ENCODE measurements at places on chromosomes 12 and 14.
A peak's percentile ranks its signal among the peaks of the same experiment; 100 is the strongest.

- no peak for DNase-seq
Measured at GRCh38 chr12:31736472-31736871, 7.7 kb upstream of the AMN1 start.

GRCh38 chr14:64971943-64972791, at the start of gene RAB15:
RAB15 (minus strand) TSS chr14:64972336; CDS start chr14:64972076, 260 bp downstream.
- peak; percentile 46 for DNase-seq

GRCh38 chr12:108884116-108885012, 4.5 kb downstream of the DAO start:
- DNase-seq, result peak; percentile 61

DNA sequence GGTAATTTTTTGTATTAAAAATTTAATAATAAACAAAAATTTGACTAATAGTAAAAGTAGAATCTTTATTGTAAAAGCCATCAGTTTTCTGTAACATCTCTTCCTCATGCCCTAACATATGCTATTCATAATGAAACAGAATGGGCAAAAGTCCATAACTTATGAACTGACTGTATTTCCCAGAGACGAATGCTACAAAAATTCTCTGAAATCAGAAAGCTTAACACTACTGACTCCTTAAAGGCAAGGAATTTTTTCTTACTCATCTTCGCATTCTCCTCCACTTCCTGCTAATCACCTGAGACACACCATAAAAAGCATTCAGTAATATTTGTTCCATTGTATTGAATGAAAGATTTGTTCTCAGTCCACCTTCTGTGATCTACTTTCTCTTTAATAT, 17.6 kb downstream of the MON2 start:
- no peak for DNase-seq

DNA sequence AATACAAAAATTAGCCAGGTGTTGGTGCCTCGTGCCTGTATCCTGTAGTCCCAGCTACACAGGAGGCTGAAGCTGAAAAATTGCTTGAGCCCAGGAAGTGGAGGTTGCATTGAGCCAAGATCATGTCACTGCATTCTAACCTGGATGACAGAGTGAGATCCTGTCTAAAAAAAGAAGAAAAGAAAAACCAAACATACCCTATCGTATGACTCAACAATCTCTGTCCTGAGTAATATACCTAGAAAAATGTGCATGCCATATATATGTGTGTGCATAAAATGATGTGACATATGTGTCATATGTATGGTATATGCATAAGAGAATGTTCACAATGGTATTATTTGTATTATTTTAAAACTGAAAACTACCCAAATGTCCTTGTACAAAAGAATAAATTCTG, 261.5 kb upstream of the CLEC14A start:
- DNase-seq, result no peak

DNA sequence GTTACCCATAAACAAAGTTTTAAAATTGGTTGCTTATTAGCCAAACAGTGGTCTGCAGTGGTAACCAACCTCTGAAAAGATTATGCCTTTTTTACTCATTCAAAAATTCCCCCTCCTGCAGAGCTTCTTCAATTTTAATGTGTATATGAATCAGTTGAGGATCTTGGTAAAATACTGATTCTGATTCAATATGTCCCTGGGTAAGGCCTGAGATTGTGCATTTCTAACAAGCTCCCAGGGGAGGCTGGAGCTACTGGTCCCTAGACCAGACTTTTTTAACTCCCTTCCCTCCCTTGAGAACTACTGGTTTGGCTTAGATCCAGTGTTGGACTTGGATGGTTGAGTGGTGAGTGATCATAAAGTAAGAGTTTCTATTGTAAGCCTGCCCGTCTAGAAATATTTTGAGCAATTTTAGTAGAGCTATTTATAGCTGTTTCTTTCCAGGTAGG, 90.2 kb downstream of the FUT8 start:
- DNase-seq, result peak; percentile 51

- DNase-seq, result no peak
Measured at GRCh38 chr14:94470311-94470710, 5.7 kb downstream of the SERPINA9 start.

- DNase-seq, result no peak
Measured at GRCh38 chr14:98623788-98624415, 648.1 kb downstream of the BCL11B start.

GRCh38 chr12:69094606-69095216, 144.7 kb upstream of the CPSF6 start:
- no peak for DNase-seq

DNA sequence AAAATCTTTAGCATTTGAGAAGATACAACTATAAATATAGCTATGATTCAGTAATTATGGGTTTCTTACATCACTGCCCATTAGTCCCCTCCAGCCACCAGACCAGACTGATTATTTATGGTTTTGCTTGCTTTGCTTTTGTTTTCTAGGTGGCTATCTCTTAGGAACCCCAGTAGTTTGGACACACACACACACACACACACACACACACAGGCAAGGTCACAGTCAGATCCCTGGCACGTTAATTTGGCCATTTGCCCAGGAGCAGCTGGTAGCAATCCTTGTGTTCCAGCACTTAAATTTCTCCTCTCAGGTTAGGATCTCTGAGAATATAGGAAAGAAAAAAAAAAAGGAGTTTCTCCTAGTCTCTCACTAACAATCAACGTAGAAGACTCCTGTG, 90.2 kb upstream of the RESF1 start:
- peak; percentile 63 for DNase-seq

DNA sequence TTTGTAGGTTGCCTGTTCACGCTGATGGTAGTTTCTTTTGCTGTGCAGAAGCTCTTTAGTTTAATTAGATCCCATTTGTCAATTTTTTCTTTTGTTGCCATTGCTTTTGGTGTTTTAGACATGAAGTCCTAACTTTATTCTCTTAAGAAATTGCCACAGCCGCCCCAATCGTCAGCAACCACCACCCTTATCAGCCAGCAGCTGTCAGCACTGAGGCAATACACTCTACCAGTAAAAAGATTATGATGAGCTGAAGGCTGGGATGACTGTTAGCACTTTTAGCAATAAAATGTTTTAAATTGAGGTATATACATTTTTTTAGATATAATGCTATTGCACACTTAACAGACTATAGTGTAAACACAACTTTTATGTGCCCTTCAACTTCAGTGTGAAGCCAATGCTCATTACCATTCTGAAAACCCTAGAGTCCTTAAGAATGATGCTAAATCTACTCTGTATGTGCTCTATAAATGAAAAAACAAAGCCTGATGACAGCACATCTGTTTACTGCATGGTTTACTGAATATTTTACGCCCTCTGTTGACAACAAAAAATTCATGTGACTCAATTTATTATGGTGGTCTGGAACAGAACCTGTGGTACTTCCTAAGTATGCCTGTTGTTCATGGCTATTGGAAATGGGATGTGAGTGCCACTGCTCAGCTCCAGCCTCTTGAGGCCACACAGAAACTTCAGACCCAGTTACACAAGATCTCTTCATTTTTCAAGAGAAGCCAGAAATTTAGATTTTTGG, 197.4 kb downstream of the DUSP6 start:
- DNase-seq, result no peak

DNA sequence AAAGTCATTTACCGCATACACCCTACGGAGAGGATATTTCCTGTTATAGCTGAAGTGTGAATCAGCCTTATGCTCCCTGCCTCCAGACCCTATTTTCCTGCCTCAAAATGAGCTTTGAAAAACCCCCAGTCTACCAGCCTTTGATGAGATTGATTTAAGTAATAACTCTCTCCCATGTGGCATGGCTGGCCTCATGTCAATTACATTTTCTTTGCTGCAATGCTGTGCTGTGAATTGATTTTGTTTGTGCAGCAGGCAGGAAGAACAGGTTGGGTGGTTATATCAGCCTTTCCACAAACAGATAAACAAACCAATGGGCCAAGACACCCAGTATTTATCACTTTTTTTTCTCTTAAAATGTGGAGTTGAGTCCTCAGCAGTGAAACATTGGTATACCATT, 1105.5 kb upstream of the TMEM132C start:
- DNase-seq, result no peak

- DNase-seq, result peak; percentile 2
Measured at GRCh38 chr14:32657081-32657480, 281.6 kb upstream of the NPAS3 start.

- no peak for DNase-seq
Measured at GRCh38 chr12:88600272-88600671, 20.0 kb upstream of the KITLG start.

- DNase-seq, result no peak
Measured at GRCh38 chr12:64903479-64904152, 79.2 kb downstream of the TBC1D30 start.

- no peak for DNase-seq
Measured at GRCh38 chr12:68374307-68374982, 42.3 kb upstream of the MDM1 start.

DNA sequence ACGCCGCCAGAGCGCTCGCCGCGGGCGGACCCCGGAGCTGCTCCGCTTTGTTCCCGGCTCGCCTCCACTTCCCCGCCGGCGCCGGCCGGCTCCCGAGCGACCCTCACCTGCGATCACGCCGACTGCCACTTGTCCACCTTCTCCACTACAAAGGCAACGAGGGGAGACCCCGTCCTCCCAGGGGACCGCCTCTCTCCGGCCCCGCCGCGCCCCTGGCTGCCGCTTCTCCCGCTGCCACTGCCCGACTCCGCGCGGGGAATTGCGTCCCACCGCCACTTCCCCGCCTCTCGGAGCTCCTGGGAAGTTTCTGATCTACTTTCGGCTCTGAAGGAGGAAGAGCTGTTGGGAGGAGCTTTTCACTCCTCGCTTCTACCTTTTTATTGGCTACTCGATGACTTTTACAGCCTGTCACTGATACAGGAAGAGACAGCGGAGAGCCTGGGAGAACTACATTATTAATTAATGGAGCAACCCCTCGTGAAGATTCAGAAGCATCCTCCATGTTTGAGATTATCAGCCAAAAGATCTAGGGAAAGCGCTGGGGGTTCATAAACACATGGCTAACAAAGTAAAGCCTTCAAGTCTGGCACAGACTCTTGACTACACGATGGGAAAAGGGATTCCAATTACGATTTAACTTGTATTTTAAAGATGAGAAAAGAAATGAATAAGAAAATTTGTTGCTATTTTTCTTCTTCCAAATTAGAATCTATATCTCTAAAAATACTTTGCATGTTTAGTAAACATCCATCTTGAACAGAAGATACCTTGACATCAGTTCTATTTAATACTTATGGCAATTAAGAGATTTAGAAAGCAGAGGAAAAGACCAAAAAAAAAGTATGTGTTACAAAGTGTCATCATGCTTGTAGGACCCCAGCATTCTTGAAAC, at the start of gene BAZ1A:
BAZ1A (minus strand) TSS at position 330 of the 892 bp plus-strand sequence. CDS start 756 bp downstream, outside the sequence.
- DNase-seq, result peak; percentile 79

- no peak for DNase-seq
Measured at GRCh38 chr12:109173443-109174240, 57.3 kb downstream of the ACACB start.

GRCh38 chr14:77848031-77848430, 48.1 kb downstream of the ADCK1 start:
- DNase-seq, result no peak

DNA sequence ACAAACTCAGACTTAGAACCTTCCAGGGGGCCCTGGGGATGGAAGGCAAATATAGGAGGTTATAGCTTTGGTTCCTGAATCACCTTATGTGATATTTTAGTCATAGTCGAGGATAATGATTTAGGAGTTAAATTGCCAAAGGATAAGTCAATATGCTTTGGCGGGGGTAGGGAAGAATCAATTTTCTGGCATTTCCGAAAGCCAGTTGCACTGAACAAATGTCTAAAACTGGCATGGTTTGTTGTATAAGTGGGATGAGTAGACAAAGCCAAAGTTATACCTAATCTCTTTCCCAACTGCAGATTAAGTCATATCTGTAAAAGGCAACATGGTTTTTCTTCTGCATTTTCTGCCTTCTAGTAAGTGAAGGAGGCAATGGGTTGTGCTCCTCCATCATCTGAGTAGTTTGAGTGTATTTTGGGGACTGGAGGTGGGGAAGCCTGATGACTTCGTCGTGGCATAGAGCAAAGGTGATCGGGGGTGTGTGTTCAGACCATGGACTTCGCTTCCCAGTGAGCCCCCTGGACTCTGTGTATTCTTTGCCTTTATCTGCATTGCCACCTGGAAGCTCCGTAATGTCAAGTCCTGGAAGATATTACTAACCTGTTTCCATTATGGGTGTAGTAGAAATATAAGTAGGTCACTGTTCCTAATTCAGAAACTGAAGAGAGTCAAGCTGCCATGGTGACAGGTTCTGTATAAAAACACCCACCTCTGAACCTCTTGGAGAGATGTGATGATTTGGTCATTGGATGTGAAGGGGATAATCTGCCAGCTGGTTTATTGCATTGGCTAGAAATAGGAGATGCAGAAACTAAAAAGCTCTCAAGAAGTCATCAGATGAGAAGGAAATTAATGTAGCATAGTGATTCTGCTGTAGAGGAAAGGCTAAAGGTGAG, 24.5 kb downstream of the PPFIBP1 start:
- no peak for DNase-seq
